ENCODE measurements at places on chromosomes 12 and 14.

- no peak for DNase-seq
Measured at GRCh38 chr14:64612021-64612380, 62.2 kb downstream of the PPP1R36 start.

DNA sequence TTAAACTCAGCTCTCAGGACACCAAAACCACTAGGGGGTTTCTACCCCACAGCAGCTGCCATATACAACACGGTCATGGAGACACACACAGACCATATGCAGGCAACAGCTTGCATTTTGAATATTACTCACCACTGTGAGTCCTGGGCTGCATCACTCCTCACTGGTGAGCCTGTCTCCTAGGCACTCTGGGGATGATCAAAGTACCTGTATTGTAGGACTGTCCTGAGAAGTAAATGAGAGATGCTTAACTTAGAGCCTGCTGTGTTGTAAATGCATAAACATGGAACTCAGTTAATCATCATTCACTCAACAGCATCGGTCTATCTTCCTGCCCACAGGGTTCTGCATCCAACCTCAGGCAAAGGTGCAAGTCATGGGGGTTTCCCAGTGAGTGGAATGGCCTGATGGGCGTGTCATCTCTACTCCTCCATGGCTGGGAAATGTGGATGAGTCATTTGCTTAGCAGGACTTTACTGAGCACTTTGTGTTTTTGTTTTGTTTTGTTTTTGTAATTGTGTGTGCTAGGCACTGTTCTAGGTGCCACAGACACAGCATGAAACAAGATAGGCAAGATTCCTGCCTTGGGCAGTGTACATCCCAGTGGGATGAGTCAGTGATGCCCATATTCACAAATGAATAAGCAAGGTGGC is 1141.2 kb upstream of the TMEM132C start:
- no peak for DNase-seq

- DNase-seq = peak; percentile 83
Measured at GRCh38 chr12:78865516-78865915, 942 bp downstream of the SYT1 start.

- DNase-seq = no peak
Measured at GRCh38 chr12:92049403-92049802, 96.2 kb downstream of the BTG1 start.

DNA sequence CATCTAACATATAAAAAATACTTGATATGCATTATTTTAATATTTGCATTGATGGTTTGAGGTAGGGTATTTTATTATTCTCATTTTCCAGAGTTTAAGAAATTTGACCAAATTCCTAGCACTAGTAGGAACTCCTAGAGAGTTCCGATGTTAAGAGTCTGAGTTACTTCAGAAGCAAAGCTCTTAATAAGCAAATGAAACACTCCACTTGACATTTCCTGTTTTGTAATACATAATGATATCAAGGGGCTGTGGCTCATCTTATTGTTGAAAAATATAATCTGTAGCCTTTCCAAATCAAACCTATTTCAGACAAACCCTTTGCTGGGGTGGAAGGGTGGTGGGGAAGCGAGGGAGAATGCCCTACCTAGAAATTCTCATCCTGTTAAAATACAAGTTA is 355.5 kb downstream of the DIO2 start:
- DNase-seq = no peak

GRCh38 chr12:42186793-42187192 is 42.1 kb upstream of the GXYLT1 start:
- no peak for DNase-seq

- peak; percentile 80 for DNase-seq
Measured at GRCh38 chr12:14874882-14875281, 10.8 kb downstream of the MGP start.

GRCh38 chr12:56377310-56377988 is 14.8 kb upstream of the APOF start:
- DNase-seq = no peak

DNA sequence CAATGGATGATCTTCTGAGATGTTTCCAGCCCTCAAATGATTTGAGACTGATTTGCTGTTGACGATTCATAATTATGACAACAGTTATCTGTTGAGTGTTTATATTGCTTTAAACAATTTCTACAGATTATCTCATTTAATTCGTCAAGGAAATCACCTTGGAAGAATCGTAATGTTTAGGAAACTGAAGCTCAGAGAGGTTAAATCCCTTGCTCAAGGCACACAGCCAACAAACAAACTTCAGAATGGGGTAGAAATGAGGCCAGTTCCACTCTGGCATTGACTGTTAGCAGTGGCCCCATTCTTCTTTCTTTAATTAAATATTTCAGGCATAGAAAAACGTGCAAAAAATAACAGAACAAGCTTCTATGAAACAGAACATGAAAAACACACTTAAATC is 4.0 kb upstream of the WSCD2 start:
- no peak for DNase-seq

DNA sequence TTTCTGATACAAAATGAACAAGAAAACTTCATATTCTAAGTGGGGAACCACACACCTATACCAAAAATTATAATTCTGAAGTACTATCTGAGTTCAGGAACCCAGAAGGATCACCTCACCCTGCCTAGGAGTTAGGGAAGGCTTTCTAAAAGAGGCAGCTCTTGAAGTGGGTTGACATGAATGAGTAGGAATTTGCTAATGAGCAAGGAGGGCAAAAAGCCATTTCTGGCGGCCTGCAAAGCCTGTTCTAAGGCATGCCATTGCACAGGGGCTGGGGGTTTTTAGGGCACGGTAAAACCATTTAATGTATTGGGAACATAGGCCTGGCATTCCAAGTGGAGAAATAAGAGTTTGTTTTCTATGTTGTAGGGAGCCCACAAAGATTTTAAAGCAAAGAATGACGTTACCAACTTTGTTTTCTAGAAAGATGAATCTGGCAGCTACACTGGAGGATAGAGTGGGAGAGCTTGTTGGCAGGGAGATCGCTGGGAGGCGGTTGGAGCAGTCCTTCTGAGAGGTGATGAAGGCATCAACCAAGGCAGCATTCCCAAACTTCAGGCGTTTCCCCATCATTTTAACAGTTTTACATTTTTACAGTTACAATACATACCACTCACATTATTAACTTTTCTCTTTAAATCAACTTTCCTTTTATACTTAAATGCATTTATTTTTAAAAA is 14.1 kb downstream of the IFT43 start:
- no peak for DNase-seq

GRCh38 chr14:74404435-74404834 is 21.6 kb downstream of the SYNDIG1L start:
- DNase-seq = no peak

- DNase-seq = no peak
Measured at GRCh38 chr12:131494216-131494615, 216.7 kb upstream of the SFSWAP start.

DNA sequence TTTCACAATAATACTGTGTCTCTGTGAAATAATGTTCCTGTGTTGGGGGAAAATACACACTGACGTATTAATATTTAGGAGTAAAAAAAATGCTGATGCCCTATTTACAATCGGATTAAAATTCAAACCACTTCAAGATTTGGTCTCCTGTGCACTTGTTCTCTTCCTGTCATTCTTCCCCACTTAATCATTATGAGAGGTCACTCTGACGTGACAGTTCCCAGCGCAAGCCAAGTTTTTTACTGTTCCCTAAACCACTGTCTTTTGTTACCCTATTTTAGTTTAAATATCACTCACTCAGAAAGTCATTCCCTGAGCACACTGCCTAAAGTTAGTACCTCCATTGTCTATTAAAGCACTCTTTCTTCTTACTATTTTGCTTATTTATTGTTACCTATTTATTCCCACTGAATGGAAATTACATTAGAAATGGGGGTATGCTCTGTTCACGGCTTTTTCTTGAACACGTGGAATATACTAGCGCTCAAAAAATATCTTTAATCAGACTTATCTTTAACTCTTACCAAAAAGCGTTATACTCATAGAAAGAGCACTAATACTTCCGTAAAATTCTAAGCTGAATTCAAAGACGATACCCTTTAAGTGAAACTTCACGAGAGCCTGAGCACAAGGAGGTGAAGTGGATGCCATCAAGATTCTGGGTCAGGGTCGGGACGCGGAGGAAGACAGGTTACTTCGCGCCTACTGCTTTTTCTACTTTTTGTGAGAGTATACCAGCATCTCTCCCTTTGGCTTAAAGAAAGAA is 670 bp upstream of the PSMA3 start:
- peak; percentile 55 for DNase-seq

- DNase-seq = no peak
Measured at GRCh38 chr12:102776041-102776440, 141.0 kb downstream of the PAH start.

DNA sequence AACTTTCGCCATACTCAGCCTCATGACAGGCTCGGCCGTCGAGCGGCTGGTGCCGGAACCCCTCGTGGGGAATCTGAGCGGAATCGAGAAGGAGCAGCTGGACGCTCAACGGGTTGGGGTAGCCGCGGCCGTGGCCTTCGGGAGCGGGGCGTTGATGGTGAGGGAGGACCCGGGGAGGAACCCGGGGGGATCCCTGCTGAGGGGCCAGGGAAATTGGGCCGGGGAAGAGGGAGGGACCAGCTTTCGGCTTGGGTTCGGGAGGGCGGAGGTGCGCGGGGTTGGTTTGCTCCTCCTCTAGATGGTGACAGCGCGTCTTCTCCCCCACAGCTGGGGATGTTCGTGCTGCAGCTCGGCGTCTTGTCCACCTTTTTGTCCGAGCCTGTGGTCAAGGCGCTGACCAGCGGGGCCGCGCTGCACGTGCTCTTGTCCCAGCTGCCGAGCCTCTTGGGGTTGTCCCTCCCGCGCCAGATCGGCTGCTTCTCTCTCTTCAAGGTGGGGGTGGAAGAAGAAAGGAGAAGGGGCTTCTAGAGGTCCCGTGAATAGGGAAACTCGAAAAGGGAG is 9.8 kb downstream of the ARHGEF25 start:
- DNase-seq = no peak

GRCh38 chr12:70839544-70839943 is 81.0 kb downstream of the PTPRR start:
- no peak for DNase-seq

DNA sequence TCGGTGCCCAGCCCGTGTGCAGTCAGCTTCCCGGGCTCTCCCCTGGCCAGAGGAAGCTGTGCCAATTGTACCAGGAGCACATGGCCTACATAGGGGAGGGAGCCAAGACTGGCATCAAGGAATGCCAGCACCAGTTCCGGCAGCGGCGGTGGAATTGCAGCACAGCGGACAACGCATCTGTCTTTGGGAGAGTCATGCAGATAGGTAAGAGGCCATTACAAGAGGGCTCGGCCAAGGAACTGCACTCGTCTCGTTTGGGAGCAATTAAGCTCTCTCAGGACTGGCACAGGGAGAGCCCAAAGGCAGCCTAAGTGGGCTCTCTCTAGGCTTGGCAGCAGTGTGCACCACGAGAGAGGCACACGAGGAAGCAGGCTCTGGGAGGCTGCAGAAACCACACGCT is 3.7 kb downstream of the WNT5B start:
- peak; percentile 87 for DNase-seq

GRCh38 chr12:50013361-50014147 is 11.7 kb downstream of the RACGAP1 start:
- DNase-seq = no peak

GRCh38 chr12:52010692-52011601 is 4.2 kb downstream of the TAMALIN start:
- no peak for DNase-seq

DNA sequence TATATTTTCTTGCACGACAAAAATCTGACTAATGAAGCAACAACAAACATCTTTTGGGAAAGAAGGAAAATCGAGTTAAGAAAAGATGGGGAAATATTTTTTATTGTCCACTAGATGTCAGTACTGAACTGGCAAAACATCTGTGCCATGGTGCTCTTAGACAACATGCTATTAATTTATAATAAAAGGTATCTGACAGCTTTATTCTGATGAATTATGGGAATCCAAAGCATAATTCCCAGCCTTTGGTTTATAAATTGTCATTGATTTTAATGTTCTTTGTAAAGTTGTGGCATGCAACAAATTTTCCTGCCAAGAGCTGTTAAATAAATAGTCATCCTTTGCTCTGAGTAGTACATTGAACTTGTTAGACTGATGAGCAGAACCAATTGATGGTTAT is 231.2 kb downstream of the ETNK1 start:
- DNase-seq = peak; percentile 19

DNA sequence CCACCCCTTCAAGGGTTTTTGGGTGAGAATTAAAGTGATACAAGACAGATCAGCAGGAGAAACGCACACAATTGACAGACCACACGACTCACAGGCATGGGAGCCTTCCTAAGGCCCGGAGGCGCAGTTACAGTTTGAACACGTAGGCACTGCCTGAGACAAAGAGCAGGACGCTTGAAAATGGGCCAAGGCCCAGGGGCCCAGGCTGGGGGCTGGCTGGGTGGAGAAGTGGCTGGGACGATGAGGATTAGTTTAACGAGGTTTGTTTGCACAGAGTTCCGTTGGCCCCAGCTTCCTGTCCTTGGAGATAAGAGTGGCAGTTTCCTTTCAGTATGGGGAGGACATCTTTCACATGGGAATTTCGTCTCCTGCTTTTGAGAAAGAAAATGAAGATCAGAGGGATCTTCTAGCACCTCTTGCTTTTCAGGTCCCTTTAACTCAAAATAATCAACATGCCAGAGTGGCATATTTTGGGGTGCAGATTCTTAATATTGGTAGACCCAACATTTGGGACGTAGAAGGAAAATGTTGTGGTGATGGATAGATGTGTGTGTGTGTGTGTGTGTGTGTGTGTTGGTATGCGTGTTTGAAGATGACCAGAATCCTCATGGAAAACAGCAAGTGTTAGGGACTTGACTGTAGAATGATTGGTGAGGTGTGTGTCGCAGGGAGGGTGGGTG is 44.6 kb downstream of the DLK1 start:
- no peak for DNase-seq

- DNase-seq = no peak
Measured at GRCh38 chr12:8556531-8557097, 15.9 kb upstream of the CLEC4E start.

GRCh38 chr14:77026166-77026929 is 2.2 kb downstream of the IRF2BPL start:
- DNase-seq = peak; percentile 53

- DNase-seq = no peak
Measured at GRCh38 chr12:26273811-26274210, 78.4 kb downstream of the SSPN start.

DNA sequence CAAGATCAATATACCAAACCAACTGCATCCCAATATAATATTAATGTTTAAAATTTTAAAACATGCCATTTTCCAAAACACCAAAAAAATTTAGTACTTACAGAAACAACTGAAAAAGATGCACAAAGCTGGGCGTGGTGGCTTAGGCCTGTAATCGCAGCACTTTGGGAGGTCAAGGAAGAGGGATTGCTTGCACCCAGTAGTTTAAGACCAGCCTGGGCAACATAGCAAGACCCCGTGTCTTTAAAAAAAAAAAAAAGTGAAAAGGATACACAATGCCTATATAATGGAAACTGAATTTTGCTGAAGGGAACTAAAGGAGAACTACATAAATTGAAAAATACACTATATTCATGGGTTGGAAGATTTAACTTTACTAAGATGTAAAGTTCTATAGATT is 149.5 kb downstream of the RMST start:
- DNase-seq = no peak

- no peak for DNase-seq
Measured at GRCh38 chr12:116665666-116666304, 72.1 kb downstream of the SPRING1 start.

GRCh38 chr12:78891646-78892353 is 27.2 kb downstream of the SYT1 start:
- no peak for DNase-seq

- DNase-seq = peak; percentile 95
Measured at GRCh38 chr14:21087294-21088091, 11.0 kb downstream of the ZNF219 start.

Measured in G401 (cell line).